CD4-positive, alpha-beta T cell treated with Interferon gamma for 1 hour (primary cell): ENCODE measurements at places on chromosomes 6 and 20.

DNA sequence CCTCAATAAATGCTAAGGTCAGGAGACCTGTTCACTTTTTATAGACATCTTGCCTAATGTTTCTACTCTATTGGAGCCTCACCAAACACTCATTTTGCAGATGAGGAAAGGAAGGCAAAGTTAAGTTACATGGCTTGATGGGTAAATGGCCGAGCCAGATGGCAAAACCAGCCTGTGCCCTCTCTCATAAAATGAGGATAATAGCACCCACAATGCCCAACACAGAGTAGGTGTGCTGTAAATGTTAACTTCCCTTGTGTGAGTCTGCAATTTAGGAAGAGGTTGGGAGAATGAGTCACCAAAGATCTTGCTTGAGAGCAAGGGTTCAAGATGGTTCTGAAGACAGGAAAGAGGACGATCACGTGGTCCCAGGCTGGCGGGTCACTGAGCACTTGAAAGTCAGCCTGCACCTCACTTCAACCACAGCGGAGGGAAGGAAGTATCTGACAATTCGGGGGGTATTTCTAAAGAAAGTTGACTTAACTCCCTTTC, 3.3 kb downstream of the KCNK5 start:
- peak; percentile 38 for DNase-seq

GRCh38 chr20:41617059-41617901, 897 bp downstream of the CHD6 start:
- peak; percentile 47 for DNase-seq

DNA sequence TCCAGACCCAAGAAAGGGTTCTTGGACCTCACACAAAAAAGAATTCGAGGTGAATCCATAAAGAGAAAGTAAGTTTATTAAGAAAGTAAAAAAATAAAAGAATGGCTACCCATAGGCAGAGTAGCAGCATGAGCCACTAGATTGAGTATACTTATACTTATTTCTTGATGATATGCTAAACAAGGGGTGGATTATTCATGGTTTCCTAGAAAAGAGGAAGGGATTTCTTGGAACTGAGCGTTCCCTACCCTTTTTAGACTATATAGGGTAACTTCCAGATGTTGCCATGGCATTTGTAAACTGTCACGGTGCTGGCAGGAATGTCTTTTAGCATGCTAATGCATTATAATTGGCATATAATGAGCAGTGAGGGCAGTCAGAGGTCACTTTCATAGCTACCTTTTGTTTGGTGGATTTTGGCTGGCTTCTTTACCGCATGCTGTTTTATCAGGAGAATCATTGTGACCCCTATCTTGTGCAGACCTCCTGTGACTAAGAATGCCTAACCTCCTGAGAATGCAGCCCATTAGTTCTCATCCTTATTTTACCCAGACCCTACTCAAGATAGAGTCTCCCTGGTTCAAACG, 44.3 kb downstream of the TENT5A start:
- no peak for DNase-seq

GRCh38 chr20:63639093-63639975, 12.4 kb upstream of the GMEB2 start:
- DNase-seq: peak; percentile 83

DNA sequence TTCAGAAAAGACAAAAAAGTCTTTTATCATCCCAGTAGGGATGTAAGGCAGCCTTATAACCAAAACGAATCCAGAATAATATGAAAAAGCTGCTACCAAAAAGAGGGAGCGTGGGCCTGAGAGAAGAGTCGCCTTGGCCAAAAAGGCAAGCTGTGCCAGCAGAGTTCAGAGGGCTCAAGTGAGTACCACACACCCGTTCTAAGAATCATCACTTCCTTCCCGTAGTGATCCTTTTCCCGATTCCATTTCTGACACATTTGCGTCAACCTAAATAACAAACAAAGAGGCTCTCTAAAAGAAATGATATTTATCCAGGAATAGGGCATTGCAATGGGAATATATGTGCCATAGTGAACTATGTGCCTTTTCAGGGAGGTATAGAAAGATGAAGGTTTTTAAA, 3.8 kb upstream of the TMEM181 start:
- DNase-seq: no peak

GRCh38 chr20:3420211-3420707, 12.8 kb upstream of the DNAAF9 start:
- peak; percentile 56 for DNase-seq

DNA sequence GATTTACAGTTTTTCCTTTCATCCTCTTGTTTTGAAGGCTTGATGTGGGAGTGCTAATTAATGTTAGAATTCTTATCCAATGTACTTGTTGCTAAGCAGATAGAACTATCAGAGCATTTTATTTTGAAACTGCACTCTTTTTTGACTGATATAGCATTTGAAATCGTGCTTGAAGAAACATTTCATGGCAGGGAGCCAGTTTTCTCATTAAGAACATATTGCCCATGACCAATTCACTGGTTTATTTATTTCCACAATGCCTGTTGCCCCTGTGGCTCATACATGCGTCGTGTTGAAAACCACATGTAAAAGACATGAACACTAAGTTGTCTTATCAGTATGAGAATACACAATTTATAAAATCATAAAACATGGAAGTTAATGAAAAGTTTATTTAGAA, 479.7 kb upstream of the FLRT3 start:
- DNase-seq: no peak
